Kidney capillary endothelial cell (primary cell): ENCODE measurements at places on chromosomes 16 and 17.
A peak's percentile ranks its signal among the peaks of the same experiment; 100 is the strongest.

DNA sequence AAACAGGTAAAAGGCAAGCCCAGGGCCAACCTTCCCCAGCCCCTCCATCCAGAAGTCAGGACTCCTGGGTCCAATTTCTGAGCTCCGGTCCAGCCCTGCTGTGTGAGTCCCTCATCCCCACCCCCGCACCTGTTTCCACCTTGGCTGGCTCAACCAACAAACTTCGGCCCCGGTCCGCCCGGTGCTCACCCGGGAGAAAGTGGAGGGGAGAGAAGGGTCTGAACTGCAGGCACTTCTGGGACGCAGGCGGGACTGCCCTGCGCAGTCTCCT, 541 bp downstream of the RHBDF2 start:
- DNase-seq: no peak

DNA sequence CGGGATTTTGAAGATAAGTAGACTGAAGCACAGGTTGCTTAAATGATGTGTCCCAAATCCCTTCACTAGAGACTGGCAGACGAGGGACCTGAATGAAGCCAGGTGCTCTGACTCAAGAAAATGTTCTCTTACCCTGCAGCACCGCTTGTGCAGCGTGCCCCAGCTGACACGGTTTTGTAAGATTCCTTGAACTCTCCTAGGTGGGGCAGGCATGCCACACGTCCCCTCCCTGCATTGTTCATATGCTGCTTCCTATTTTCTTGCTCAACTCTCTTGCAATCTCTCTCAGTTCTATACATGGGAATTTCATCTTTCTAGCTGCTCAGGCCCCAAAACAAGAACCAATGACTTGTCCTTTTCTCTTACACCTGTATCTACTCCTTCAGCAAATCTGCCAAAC, 22.1 kb upstream of the HNF1B start:
- no peak for DNase-seq

DNA sequence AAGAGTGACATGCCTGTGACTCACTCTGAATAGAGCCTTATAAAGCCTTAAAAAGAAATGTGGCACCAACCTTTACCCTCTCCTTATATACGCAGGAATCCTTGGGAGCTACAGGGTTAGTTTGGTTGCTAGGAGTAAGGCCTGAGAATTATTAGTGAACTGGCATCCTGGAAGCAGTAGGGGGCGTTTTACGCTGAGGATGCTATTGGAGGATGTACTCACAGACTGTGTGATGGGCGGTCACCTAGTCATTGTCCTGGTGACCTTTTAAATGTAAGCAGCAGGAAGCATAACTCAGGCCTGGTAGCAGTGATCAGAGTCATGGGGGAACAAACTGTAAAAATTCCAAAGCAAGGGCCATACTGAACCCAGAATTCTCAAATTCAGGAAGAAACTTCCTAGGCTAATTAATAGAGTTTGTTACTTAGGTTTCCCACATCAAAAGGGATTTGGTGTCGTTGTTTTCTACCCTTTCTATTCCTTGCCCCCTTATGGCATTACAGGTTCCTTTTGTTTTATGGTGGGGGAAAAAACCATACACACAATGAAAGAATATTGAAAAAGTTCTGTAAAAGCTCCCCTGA, 153.8 kb downstream of the SNX11 start:
- peak; percentile 84 for DNase-seq

DNA sequence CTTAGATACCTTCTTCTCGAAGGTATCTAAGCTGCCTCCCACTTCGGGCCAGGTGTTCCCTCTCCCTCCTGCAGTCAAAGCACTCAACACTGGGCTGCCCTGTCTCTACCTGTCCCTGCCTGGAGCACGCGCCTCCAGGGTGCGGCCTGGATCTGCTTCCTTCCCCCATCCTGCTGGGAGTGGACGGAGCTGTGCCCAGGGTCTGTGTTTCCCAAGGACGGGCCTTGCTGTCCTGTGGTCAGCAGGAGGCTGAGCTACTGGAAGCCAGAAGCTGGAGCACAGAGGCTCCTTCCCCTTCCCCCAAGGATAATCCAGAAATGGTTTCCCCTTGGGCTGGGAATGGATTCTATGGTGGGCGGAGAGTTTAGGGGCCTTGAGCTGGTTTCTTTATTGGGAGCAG, 16.7 kb downstream of the LLGL2 start:
- no peak for DNase-seq

DNA sequence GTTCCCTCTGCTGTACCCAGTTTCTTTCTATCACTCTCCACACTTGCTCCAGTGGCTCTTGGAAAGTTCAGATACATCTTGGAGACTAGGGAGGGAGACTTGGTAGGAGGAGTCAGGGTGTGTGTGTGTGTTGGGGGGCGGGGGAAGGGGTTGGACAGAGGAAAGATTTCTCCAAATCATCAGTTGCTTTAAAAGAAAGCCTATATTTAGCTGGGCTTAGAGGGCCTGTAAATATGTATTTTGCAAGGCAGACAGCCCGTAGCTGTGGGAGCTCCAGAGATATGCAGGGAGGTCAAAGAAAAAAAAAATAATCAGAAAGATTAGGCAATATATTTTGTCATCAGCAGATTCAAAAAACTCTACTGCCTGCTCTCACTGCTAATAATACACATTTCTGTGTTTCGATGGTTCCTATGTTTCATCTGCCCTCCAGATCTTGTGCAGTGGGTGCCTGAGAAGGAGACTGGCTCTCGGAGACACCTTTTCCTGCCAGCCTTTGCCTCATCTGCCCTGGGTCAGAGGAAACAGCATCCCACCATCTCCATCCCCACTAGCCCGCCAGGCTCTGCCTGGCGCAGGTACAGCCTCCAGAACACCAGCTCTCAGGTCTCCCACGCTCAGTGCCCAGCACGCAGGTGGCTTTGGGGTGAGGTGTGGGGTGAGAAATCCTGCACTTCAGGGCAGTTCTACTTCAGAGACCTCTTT, 4.8 kb upstream of the PPP1R9B start:
- DNase-seq: no peak

DNA sequence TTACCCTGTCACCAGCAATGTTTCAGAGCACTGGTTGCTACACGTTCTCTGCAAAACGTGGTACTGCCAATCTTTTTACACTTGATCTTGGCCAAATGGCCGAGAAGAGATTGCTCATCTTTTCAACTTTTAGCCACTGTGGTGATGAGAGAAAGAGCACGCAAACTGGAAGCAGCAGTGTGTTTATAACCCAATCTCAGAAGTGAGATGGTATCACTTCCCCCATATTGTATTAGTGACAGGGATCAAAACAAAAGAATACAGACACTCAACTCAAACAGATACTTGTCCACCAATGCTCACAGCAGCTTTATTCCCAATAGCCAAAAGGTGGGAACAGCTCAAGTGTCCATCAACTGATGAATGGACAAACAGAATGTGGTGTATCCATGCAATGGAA, 72.1 kb upstream of the FA2H start:
- no peak for DNase-seq

DNA sequence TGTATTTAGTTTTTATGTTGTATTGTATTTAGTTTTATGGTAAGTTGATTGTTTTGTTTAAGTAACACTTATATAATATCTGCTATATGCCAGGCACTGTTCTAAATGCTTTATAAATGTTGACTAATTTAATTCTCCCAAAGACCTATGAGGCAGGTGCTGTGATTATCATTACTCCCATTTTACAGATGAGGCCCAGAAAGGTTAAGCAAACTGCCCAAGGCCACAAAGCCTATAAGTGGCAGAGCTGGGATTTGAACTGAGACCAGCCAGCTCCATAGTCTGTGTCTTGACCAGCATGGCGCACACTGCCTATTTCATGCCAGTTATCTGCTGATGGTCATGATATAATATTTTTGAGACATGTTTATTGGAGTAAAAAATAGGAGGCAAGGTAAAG, 24.0 kb downstream of the IL21R start:
- DNase-seq: no peak

- no peak for DNase-seq
Observed at GRCh38 chr17:82282239-82283207, 9.0 kb upstream of the CSNK1D start.
